ENCODE measurements at places on chromosomes 7 and 10.

GRCh38 chr10:109411917-109412316 is 511.4 kb downstream of the XPNPEP1 start:
- DNase-seq = no peak

DNA sequence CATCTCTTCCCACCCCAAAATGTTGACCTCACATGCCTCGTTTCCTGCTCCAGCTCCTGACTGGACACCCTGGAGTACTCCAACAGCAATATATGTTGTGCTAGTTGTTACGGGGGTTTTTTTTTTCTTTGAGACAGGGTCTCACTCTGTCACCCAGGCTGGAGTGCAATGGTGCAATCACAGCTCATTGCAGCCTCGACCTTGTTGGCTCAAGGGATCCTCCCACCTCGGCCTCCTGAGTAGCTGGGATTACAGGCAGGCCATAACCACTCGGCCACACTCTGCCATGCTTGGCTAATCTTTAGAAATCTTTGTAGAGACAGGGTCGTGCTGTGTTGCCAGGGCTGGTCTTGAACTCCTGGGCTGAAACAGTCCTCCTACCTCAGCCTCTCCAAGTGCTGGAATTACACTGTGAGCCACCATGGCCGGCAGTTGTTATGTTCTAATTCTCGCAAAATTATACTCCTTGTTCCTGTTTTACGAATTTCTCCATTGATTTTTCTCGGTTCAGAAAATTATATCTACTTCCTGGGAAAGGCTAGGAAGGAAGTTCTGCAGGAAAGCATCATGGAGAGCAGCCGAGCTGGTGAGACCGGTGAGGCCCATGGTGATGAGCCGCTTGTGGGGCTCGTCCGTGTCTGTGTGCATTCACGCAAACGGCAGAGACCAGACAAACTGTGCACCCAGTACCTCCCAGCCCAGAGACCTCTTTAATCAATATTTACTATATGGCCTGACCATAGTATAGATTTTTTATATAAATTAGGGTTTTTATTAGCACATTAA is 52.4 kb upstream of the DNAJB6 start:
- DNase-seq = no peak

DNA sequence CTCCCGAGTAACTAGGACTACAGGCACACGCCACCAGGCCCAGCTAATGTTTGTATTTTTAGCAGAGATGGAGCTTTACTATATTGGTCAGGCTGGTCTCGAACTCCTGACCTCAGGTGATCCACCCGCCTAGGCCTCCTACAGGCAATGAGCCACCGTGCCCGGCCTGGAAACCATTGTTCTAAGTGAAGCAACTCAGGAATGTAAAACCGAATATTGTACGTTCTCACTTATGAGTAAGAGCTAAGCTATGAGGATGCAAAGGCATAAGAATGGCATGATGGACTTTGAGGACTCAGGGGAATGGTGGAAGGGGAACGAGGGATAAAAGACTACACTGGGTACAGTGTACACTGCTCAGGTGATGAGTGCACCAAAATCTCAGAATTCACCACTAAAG is 235.1 kb upstream of the AUTS2 start:
- no peak for DNase-seq

GRCh38 chr7:117008886-117009531 is 55.7 kb downstream of the ST7 start:
- no peak for DNase-seq

DNA sequence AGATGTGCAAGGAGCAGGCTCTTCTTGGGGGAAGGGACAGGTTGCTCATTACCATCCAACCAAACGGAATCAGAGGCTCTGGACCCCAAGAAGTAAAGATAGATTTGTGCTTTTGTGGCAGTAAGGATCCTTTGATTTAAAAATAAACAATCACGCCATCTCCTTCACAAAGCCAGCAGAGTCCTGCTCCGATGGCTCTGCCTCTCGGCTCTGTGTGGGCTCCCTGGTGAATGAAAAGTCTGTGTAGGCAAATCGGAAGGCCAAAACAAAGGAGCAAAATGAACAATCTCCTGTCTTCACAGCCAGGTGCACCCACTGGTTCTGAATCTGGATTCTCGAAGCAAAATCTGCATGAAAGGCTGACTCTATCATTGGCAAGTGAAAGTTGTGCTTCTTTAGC is 3.8 kb downstream of the PTPRN2 start:
- no peak for DNase-seq

DNA sequence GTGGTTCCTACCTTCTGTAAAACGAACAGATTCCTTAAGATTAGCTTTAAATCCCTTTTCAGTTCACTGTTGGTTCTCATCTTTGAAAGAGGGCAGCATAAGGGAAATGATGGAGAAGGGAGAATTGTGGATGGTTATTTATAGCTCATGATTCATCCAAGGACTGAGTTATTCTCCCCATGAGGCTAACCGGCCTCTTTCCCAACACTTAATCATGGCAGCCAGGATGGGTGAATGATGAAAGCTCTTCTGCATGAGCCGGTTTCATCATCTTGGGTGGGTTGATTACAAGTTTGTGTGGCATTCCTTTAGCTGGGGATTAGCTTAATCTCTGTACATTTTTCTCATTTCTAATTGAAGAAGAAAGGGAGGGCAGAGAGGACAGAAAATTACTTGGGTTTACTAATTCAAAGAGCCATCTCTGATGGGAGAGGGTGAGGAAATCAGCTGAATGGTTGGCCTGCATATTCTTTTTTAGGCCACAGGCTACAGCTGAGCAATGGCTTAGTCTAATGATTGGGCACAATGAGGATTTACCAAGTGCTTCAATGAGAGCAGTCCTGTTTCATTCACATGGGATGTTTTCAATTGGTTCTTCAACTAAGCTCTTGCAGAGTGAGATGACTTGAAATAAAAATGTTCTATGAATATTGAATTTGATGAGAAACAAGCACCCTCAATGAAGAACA is 250.0 kb downstream of the BMPER start:
- DNase-seq = peak; percentile 99

- DNase-seq = no peak
These were observed 85.3 kb downstream of the HECTD2 start for GRCh38 chr10:91495402-91495801.

DNA sequence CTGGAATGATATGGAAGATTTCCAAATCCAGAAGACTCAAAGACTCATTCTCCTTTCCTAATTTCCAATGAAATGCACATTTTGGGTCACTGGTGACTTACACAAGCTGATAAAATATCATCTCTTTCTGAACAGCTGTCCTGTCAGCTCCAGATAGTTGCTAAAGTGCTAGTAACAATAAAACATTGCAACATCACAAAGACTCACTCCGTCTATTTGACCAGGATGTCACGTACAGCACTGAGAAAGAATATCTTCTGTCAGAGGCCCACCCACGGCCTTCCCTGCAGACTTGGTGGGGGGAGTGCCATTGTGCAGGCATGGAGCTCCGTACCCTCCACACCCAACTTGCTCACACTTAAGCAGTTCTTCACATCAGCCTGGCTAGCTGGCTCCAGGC is 78.9 kb upstream of the EGR2 start:
- no peak for DNase-seq

DNA sequence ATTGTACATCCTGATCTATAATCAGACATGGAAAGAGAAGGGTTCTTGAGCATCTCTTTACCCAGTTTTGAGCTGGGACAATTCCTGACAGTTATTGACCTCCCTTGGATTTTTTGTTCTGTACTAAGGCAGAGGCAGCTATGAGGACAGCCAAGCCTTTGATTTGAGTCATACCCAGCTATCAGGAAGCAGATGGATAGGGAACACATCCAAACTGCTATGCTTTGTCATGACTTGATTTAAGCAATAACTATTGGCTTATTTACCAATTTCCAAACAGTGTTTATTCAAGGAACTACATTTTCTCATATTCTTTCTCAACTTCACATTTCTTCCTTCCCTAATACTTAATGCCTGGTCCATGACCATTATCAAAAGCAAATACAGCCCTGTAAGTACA is 396.4 kb upstream of the STEAP1 start:
- no peak for DNase-seq

GRCh38 chr10:7320072-7320471 is 90.8 kb downstream of the SFMBT2 start:
- DNase-seq = no peak

- no peak for DNase-seq
These were observed 80.6 kb downstream of the BEND7 start for GRCh38 chr10:13448216-13448615.

- no peak for DNase-seq
These were observed 124.5 kb downstream of the MYOF start for GRCh38 chr10:93357680-93358079.

DNA sequence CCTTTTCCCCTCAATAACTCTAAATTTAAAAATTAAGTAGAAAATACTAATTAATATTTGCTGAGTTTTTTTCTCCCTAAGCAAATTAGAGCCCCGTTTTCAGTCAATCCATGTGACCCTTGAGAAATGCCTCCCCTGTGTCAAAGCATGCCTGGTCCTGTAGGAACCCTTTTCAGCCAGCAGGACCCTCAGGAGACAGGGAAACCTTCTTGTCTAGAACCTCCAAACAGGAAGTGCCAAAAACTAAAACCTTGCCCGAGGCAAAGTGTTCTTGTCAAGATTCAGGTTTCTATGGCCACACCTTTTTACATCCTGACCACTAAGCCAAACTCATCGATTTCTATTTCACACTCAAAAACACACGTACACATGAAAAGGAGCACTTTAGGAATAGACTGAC is 60.1 kb upstream of the NFE2L3 start:
- no peak for DNase-seq

GRCh38 chr10:122060250-122060649 is 71.3 kb downstream of the TACC2 start:
- no peak for DNase-seq

DNA sequence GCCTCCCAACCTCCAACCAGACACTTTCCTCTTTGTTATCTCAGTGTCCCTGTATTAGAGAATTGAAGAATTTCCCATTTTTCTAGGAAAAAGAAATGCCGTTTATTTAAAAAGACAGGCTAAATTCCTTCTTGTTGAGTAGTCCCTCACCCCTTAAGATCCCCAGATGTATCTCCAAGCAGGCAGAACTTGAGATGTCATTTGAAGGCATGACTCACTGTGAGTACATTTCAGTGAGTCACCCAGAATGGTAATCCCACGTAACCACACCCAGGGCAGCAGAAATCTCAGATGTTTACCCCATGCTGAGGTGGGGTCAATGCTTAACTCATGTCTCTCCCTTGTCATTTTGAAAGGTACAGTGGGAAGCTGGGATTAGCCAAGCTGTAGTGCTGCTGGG is 4.4 kb downstream of the ZNF655 start:
- peak; percentile 93 for DNase-seq

GRCh38 chr10:74542077-74542476 is 284.3 kb upstream of the KAT6B start:
- peak; percentile 49 for DNase-seq

DNA sequence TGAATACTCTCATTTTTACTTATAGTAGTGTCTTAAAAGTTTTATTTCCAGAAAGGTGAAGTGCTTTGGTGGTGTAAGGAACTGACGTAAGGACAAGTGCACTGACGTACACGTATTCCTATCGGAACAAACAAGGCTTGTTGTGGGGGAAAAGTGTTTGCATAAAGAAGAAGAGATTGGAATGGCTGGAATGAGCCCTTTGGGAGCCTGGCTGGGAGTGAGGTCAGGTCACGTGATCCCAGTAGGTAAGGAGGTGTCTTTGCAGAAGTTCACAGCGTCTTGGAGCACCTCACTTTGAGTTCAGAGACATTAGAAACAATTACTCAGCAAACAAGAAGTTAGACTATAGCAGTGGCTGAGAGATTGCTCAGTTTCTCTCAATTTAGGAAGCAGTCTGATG is 104.2 kb downstream of the CCDC3 start:
- no peak for DNase-seq

DNA sequence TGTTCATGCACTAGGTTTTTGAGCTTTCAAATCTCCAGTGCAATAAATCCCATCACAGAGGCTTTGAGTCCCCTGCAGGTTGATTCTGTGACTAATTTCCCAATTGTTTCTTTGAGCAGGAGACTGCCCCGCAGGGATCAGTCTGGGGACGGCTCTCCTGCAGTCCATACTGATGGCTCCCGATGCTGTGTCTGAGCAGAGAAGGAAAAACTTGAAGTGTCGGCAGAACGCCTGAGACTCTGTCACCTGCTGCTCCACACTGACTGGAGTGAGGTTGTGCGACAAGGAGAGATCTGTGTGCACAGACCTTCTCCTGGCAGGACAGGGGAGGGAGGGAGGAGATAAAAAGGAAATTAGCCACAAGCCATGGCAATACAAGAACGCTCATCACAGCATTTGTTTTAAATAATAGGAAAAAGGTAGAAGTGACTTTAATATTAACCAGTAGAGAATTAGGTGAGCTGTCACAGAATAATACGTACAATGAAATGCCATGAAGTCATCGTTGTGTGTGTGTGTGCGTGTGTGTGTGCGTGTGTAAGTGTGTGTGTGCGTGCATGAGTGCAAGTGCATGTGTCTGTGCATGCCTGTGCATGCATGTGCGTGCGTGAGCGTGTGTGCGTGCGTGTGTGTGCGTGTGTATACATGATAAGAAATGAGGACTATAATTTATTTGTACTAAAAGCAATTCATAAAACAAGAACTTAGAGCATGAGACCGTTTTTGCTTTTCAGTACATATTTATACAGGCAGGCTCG is 38.2 kb downstream of the HTR5A start:
- DNase-seq = no peak

- DNase-seq = no peak
These were observed 17.9 kb downstream of the JCAD start for GRCh38 chr10:30041196-30042105.

DNA sequence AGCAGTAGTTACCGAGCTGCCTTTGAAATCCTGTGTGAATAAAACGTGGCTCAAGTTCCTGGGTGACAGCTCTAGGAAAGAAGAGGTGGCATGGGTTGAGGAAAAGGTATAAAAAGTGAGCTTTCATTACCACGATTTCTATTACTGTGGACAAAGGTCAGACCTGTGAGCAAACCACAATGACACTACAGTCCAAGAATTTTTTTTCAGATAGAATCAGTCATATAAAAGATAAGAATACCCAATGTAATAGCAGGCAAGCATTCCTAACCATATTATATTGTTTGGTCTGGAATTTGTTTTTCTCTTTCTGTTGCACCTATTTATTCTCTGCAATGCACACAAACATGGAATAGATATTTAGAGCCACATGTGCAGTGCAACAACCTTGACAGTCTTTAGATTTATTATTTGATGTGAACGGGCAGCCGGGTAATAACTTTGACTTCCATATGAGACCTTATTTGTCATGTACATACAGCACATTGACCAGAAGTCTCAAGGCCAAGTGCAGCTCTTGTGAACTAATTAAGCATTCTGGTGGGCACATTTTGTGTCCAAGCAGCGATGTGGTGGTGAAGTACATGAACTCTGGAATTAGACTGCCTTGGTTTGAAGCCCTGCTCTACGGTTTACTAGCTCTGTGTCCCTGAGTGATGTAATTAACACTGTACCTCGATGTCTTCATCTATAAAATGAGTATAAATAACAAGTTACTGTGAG is 156.8 kb downstream of the NRCAM start:
- DNase-seq = peak; percentile 34

GRCh38 chr10:75294866-75295701 is 59.3 kb upstream of the COMTD1 start:
- peak; percentile 65 for DNase-seq

DNA sequence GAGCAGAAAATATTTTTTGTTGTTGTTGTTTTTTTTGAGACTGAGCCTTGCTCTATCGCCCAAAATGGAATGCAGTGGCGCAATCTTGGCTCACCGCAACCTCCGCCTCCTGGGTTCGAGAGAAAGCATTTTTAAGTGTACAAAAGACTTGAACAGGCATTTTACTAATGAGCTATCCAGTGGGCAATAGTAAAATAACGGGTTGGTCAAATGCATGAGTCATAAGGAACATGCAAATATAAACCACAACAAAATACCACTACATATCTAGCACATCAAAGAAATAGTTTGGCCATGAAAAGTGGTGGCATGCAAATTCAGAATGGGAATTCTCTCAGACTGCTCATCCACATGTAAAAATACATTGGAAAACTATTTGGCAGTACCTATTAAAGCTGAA is 71.7 kb upstream of the TMEM106B start:
- DNase-seq = no peak
